ENCODE measurements at places on chromosomes 11 and 22.

GRCh38 chr11:134815404-134815803 lies 403.4 kb upstream of the B3GAT1 start:
- no peak for DNase-seq

DNA sequence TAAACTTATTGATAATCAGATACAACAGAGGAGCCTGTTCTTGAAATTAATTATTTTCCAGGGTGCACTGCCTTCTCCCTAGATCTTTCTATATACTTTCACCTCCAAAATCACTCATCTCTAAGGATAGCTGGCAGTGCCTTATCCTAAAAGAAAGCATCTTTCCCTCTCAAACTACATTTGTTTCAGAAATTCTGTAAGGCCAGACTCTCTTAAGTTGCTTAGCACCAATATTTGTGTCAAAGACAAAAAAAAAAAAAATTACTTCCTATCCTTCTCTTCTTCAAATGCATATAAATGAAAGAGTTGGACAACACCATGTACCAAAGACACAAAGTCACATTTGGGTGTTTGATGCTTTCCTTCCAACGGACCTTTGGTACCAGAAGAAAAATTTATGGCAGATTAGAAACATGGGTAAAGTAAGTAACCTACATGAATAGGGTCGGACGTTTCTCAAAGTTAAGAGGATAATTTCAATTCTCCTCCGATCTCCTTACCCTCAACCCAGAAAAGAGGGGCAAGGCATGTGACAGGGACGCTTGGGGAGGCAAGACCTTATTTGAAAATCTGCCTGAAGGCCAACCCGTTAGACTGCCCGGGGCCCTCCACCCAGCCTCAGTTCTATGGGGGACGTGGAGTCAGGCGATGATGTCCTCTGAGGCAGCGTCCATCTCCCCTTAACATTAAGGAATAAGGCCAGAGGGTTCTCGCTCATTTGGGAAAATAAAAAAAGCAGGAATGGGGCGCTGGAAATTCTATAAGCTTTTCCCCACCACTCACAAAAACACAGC lies 66.3 kb downstream of the ETS1 start:
- DNase-seq = no peak

GRCh38 chr11:118621071-118621783 lies 13.8 kb downstream of the PHLDB1 start:
- DNase-seq = no peak

DNA sequence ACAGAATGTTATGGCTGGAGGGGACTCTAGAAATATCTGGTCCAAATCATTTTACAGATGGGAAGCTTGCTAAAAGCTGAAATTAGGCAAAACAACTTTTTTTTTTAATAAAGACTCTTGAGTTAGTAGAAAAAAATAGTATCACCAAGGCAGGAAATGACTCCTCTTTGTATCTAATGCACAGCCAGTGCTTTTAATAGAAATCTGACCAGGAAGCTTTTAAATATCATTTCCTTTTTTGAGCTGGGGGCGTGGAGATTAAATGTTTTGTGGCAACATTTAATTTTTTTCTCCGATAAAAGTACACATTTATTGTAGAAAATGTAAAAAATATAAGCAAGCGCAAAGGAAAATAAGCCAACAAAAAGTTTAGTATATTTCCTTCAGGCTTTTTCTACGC lies 22.5 kb downstream of the TRAF6 start:
- no peak for DNase-seq

DNA sequence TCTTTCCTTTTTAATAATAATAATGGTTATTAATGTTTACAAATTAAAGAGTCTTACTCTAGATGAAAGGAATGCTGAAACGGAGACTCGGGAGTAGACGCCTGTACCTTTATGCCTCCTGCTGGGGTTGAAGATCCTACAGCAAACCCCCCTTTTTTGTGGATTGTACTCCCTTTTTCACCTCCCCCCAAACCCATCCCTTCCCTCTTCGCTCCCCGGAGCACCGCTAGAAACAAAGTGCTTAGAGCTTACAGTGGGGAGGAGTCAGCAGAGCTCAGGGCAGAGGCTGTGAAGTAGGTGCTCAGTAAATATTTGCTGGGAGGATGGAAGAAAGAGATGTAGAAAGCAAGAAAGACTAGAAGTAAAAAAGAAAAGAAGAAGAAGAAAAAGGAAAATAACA lies 169.7 kb downstream of the NXPE2 start:
- DNase-seq = no peak

DNA sequence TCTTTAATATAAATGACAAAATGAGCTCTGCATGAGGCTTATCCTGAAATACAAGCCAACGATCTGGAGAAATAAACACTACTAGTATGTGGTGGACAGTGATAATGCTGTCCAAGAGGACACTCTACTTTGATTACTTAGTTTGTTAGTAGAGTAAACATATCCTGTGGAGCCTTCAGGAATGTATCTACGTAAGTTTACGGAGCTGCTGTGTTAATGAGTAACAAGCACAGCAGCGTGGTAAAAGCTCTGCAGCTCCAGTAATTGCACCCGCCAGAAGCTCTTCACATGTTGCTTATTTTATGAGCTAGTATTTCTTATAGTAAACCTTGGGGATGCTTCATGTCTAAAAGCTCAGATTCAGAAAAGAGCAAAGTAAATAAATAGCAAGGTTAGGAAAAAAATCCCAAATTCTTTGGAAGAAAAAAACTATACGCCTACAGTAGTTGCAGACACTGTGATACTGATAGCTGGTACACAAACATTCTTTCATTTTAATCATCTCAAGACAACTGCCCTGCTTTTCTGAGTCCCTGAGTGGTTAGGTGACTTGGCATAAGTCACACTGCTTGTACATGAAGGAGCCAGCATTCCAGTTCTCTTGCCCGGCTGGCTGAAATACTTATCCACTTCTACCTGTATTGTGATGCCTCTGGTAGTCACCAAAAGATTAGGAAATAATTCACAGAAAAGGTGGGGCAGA lies 32.7 kb upstream of the CCDC34 start:
- no peak for DNase-seq

DNA sequence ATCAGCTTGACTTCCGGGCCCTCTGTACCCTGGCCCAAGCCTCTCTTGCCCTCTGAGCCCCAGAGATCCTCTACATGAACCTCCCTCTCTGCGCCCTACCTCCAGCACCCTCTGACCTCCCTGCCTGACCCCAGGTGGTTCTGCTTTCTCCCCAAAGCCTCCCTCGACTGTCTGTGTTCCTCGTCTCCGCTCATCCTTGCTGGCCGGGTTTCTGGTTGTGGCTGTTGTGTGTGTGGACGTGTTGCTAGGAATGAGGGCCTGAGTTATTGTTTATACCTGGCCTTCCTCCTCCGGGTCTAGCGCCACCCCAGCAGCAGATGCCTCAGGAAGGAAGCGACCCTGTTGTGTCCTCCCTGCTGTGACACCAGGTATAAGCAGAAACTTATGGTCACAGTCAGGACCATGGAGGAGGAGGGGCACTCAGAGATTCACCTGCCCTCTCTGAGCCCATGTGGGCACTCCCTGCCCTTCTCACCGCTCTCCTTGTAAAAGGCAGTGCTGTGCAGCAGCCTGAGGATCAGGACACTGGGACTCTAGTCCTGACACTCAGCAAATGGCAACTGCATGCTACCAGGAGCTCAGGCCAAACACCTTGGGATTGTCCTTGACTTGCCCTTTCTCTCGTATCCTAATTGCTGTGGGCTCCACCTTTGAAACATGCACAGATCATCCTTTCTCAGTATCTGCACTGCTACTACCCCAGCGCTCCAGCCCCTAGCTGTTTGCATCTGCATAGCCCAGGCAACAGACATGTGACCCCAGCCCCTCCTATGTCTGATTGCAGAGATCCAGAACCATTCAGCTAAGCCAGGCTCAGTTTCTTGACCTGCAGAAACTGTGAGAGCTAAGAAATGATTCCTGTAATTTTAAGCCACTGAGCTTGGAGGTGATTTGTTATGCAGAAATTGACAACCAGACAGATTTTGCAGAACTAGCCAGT lies 140.1 kb downstream of the ST3GAL4 start:
- DNase-seq = no peak

DNA sequence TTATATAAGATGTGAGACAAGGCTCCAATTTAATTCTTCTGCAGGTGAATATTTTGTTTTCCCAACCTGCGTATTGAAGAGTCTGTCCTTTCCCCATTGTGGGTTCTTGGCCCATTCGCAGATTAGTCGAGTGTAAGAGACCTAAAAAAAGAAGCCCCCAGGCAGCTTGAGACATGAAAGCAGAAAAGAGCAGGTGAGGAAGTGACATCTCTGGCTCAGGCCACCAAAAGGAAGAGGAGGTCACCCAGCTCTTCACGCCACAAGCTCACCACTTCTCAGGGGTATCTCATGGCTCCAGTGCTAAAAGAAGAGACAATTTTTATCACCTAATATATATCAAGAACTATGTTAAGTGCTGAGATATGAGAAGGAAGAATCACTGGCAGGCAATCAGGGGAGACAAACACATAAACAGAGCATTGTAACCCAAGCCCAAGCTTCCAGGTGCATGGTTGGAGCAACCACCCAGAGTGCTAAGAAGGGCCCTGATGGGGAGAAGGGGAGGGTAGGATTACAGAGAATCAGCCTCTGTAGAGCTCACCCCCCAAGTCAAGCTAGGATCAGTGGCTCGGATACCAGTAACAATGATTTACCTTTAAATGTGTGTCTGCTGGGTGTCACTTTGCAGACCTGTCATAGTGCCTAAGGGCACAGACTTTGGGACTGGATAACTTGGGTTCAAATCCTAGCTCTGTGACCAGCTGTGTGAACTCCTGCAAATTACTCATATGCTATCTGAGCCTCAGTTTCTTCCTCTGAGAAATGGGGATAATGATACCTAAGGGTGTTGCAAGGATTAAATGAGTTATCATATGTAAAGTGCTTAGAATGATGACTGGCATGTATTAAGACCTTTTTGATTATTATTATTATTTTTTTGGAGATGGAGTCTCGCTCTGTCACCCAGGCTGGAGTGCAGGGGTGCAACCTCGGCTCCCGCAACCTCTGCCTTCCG lies 39.2 kb downstream of the MCHR1 start:
- DNase-seq = no peak

DNA sequence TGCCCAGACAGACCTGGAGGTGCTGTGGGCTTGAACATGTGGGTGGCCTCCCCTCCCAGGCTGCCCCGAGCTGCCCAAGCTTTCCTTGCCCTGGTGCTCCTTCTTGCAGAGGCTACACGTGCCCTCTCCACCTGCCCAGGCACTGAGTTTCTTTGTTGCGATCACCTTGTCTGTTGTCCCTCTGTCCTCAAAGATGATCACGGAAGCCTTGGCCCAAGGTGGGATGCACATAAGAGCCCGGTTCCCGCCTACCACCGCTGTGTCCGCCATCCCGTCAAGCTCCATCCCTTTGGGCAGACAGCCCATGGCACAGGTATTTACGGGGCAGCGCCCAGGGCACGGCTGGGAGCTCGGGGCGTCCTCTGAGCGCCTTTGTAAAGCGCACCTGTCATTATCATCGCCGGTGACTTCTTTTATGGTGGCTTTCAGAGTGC lies 67.5 kb downstream of the MED15 start:
- no peak for DNase-seq

DNA sequence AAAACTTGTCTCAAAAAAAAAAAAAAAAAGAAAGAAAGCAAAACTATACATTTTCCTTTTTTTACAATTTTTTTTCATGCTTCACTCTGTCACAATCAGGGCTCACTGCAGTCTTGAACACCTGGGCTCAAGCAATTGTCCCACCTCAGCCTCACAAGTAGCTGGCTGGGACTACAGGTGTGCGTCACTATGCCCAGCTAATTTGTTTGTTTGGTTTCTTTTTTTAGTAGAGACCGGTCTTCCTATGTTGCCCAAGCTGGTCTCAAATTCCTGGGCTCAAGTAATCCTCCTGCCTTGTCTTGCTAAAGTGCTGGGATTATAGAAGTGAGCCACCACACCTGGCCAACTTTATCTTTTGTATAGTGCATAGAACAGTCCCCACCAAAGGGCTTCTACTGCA lies 15.0 kb upstream of the CXCR5 start:
- DNase-seq = no peak

DNA sequence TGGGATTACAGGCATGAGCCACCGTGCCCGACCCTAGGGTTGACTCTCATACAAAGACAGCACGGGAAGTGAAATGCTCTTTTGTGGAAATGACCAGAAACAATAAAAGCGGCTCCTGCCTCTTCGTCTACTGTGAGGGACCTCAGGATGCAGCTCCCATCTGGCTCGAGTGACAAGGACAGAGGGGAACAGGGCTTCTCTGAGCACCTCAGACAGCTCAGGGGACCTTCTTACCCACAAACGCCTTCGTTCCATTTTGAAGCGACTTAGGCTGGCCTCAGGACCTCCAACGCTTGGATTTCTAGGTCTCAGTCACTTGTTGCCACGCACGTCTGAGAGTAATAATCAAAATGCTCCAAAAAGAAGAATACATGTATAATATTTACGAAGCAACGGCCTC lies 2.5 kb downstream of the PRAME start:
- no peak for DNase-seq

GRCh38 chr11:132349811-132350733 lies 979.7 kb downstream of the NTM start:
- no peak for DNase-seq

- DNase-seq = no peak
Measured at GRCh38 chr22:27080863-27081262, 423.5 kb downstream of the MIAT start.

GRCh38 chr22:19728836-19729235 lies 5.5 kb downstream of the GP1BB start:
- no peak for DNase-seq

DNA sequence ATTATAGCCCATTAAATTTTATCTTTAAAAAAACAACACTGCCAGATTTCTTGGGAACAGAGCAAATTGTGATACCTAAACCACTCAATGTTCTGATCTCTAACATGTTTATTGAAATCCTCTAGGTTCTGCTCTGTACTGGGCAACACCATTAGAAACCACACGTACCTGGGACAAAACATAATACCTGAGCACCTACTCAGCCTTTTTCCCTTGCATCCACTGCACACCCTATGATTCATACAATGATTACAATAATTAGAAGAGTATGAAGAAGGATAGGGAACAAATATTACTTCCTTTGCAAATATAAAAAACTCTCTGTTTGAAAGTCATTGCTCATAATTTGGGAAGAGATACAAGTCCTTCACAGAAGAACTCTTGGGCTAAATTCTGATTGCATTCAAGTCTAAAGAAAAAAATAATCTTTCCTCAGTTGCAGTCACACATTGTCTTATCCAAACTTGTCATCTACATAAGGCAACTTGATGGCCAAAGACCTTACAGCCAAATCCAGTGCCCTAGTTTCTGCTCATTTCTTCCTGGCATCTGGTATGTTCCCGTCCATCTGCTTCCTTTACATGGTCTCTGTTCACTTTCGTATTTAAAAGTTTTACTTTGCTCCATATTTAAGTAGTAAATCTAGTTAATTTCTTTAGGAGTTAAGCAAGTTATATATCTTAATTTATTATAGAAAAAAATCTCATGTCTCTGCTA lies 407.4 kb downstream of the LRRC4C start:
- DNase-seq = no peak

DNA sequence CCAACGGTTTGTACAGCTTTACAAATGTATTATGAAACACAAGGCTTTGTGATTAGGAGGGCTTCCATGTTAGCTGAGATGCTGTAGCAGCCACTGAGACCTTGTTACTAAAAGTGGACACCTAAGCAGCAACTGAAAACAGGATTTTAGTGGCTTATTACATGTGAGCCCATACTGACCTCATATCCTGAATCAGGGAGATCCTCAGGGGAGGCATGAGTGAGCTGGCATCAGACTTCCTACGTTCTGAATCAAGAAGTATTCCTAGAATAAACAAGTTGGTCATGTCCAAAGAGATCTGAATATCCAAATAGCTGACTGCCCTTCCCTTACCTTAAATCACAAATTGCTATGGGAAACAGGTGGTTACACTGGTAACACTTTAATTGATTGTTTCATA lies 59.1 kb upstream of the SCUBE2 start:
- DNase-seq = no peak

Measured in stimulated activated CD8-positive, alpha-beta memory T cell treated with anti-CD3 and anti-CD28 coated beads, Interleukin-4, amount 100 ng/mL, for 4 hours (primary cell).